Upper lobe of right lung (tissue), 1 donor: ENCODE measurements at places on chromosomes 12 and 14. TPM values are rescaled to one million over a fixed set of nuclear protein-coding genes. Genes with fewer than 3 reads are reported as not detected.

Gene BLOC1S1
- total RNA-seq: 129 TPM

DNA sequence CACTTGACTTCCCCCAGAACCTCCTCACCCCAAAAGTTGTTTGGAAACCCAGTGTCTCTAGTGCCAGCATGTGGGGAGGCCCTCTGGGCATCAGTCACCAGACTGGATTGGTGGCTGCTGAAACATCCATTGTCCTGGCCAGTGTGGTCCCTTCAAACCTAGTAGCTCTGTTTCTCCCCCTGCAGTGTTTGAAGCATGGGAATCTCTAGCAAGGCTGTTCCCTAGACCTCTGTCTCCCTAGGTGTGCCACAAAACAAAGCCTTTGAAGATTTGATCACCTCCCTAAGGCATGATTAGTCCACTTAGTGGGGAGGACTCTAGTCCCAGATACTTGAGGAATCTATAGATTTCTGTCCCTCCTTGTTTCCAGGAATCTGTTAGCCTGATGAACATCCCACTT lies 60.3 kb downstream of the ARF6 start:
- H3K4me1 ChIP-seq: no peaks in the 10 kb centered on the region
- no peak overlapping the region for H3K27ac ChIP-seq
- H3K27me3 ChIP-seq: no peaks in the 10 kb centered on the region
- H3K36me3 ChIP-seq: no peaks in the 10 kb centered on the region
- DNase-seq: no peak
- H3K4me3 ChIP-seq: no peak overlapping the region

DNA sequence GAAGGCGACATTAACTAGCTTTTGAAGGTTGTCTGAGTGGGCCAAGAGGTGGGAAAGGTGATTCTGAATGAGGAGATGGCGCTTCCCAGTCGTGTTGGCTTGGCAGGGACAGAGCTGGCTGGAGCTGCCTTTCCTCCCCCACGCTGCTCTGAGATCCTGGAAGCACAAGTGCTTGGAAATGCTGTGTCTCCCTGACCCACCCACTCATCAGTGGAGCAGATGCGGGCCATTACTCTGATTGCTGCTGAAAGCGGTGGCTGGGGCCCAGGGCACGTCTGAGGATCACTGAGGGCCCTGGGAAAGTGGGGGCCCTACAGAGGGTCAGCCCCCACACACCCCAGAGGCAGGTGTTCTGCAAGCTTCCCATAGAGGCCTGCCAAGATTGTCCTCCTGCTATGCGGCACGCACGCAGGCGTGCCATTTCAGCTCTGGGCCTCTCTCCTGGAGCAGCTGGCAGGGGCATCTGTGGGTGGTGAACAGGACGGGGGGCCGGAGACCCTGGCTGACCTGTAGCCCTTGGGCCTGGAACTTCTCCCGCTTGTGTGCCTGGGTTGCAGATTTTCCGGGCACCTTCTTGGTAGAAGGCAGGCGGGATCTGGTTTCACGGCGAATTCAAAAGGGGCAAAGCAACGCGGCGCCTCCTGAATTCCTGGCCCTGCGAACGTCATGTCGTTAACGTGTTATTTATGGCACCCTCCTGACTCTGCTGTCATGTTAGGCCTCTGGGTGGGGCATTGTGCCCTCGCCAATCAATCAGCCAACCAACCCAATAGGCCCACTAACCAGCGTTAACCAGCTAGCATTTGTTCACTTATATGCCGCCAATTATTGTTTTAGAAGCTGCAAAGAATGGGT lies 133.8 kb upstream of the TBX3 start:
- H3K4me3 ChIP-seq: no peak overlapping the region
- no peak for DNase-seq
- H3K4me1 ChIP-seq: peaks cover 6% of the 10 kb centered on the region
- H3K36me3 ChIP-seq: no peaks in the 10 kb centered on the region

Gene PDZRN4
- total RNA-seq: 0.75 TPM

Gene PZP
- 0.67 TPM for total RNA-seq

Gene ACOT4
- 4.5 TPM for total RNA-seq

Gene NGDN
- total RNA-seq: 32.3 TPM

Gene AVPR1A
- 1.7 TPM for total RNA-seq

DNA sequence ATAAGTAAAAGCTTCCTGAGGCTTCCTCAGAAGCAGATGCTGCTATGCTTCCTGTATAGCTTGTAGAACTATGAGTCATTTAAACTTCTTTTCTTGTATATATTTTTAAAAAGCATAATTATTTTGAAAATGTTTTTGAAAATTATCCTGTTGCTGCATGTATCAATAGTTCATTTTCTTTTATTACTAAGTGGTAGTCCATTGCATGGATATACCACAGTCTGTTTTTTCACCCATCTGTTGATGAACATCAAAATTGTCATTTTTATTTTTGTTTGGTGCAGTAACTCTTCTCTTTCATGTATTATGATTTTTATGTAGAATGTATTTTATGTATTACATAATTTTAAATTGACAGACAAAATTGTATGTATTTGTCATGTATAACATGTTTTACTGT lies 81.4 kb downstream of the TMTC3 start:
- no peak overlapping the region for H3K4me3 ChIP-seq
- no peak overlapping the region for H3K27ac ChIP-seq
- no peaks in the 10 kb centered on the region for H3K36me3 ChIP-seq
- no peaks in the 10 kb centered on the region for H3K4me1 ChIP-seq
- no peaks in the 10 kb centered on the region for H3K27me3 ChIP-seq
- DNase-seq: no peak

- H3K27me3 ChIP-seq: no peaks in the 10 kb centered on the region
- DNase-seq: no peak
- no peak overlapping the region for H3K4me3 ChIP-seq
- H3K36me3 ChIP-seq: no peaks in the 10 kb centered on the region
- H3K4me1 ChIP-seq: no peaks in the 10 kb centered on the region
Measured at GRCh38 chr14:20811986-20812975, 9.6 kb upstream of the RNASE1 start.

DNA sequence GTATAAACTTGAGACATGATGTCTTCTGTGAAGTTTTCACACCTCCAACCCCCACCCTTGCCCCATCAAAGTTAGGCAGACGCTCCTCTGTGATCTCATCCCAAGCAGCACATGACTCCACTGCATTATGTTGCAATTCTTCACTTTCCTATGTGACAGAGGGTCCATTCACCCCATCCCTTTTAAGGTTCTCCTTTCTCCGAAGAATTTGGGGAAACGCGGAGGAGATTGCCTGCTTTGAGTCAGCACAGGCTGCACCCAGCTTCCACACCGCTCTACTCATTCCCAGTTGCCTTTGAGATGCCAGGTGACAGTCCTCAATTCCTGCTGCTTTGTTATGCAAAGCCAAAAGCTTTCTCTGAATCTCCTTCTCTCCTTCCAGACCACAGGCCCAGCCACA lies 61.8 kb downstream of the PHLDA1 start:
- no peaks in the 10 kb centered on the region for H3K36me3 ChIP-seq
- H3K27me3 ChIP-seq: no peaks in the 10 kb centered on the region
- peaks cover 2% of the 10 kb centered on the region for H3K4me1 ChIP-seq
- no peak overlapping the region for H3K27ac ChIP-seq
- H3K4me3 ChIP-seq: no peak overlapping the region
- DNase-seq: no peak

Gene DBX2
- not detected for total RNA-seq

DNA sequence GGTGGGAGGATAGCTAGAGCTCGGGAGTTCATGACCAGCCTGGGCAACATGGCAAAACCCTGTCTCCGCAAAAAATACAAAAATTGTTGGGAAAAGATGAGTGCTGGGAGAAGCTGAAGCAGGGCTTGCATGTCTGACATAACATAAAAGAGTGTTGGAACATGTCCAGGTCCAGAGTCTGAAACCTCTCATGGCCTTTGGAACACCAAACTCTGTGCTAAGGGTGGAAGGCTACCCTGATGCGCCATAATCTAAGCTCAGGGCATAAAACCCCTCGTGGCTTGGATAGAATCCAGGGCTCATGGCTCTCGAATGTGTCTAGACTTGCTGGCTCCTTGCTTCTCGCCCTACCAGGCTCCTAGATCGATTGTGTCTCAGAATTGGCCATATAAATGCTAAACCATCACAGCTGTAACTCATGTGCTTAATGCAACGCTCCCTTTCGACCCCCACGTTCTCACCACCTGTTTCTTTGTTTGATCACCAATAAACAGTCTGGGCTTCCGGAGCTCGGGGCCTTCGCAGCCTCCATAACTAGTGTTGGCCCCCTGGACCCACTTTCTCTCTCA lies 6.7 kb upstream of the CLEC7A start:
- DNase-seq: no peak
- no peak overlapping the region for H3K4me3 ChIP-seq
- no peaks in the 10 kb centered on the region for H3K4me1 ChIP-seq
- no peaks in the 10 kb centered on the region for H3K36me3 ChIP-seq
- H3K27ac ChIP-seq: no peak overlapping the region
- H3K27me3 ChIP-seq: no peaks in the 10 kb centered on the region

Gene AGAP2
- total RNA-seq: 5.4 TPM

Gene RAPGEF3
- total RNA-seq: 69.6 TPM

DNA sequence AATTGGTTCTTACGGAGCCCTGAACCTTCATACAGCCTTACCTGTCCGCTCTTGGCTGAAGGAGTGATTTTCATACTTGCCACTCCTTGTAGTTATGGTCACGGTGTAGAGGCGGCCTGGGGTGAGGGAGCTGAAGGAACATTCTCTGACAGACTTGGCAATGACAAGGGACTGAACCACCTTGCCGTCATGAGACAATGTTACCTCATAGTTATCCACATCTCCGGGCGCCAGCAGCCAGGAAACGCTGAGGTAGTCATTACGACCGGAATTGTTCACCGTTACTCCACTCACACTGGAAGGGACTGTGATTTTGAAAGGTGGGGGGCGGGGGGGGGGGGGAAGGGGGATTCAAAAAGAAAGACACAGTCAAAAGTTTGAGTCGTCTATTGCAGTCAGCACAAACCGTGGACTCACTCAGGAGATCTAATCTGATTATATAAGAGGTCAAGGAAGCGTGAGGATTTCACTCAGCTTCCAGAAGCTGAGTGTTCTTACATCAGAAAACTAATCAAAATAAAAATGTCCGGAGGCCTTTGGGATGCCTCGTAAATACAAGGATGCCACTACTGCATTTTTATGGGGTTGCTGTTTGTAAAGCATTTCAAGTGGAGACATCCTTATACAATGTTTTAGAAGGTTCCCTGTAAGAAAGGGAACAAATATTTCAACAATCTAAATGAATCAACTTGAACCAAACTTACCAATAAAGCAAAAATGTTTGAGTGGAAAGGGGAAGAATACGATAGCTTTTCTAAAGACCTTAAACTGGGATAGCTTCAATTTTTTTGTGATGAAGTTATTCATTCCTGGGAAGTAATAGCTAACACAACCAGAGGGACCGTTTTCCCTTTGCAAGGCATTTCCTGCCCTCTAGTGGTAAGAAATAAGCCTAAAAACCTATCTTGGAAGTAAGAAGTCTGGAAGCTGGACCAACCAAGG lies 60.6 kb downstream of the PTPRB start:
- H3K4me1 ChIP-seq: no peaks in the 10 kb centered on the region
- no peak for DNase-seq
- H3K36me3 ChIP-seq: no peaks in the 10 kb centered on the region

- peak; percentile 66 for DNase-seq
- no peak overlapping the region for H3K27ac ChIP-seq
- peaks cover 5% of the 10 kb centered on the region for H3K27me3 ChIP-seq
- H3K4me1 ChIP-seq: no peaks in the 10 kb centered on the region
Measured at GRCh38 chr12:131452444-131452860, 258.4 kb upstream of the SFSWAP start.

GRCh38 chr12:131005161-131006035 lies 51.7 kb downstream of the ADGRD1 start:
- H3K4me1 ChIP-seq: peaks cover 9% of the 10 kb centered on the region
- no peaks in the 10 kb centered on the region for H3K27me3 ChIP-seq
- DNase-seq: no peak
- H3K27ac ChIP-seq: no peak overlapping the region
- no peak overlapping the region for H3K4me3 ChIP-seq

DNA sequence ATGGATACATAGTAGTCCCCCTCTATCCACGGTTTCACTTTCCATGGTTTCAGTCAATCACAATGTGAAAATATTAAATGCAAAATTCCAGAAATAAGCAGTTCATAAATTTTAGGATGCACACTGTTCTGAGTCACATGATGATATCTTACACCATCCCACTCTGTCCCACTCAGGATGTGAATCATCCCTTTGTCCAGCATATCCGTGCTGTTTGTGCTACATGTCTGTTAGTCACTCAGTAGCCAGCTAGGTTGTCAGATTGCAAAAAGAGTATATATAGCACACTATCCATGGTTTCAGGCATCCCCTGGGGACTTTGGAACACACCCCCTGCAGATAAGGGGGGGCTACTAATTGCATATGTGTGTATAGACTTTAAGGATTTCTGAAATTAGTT lies 8.1 kb upstream of the NAA30 start:
- no peaks in the 10 kb centered on the region for H3K4me1 ChIP-seq
- no peaks in the 10 kb centered on the region for H3K36me3 ChIP-seq
- H3K4me3 ChIP-seq: no peak overlapping the region
- no peak overlapping the region for H3K27ac ChIP-seq

GRCh38 chr12:46518169-46518568 lies 145.6 kb upstream of the SLC38A2 start:
- no peak for DNase-seq
- no peak overlapping the region for H3K4me3 ChIP-seq
- H3K36me3 ChIP-seq: no peaks in the 10 kb centered on the region
- no peak overlapping the region for H3K27ac ChIP-seq

Gene DEGS2
- 1.7 TPM for total RNA-seq

GRCh38 chr12:132593938-132594358 lies 16.4 kb downstream of the LRCOL1 start:
- H3K4me1 ChIP-seq: peaks cover 4% of the 10 kb centered on the region
- no peak overlapping the region for H3K4me3 ChIP-seq
- no peaks in the 10 kb centered on the region for H3K36me3 ChIP-seq
- DNase-seq: peak; percentile 92
- no peak overlapping the region for H3K27ac ChIP-seq

- no peaks in the 10 kb centered on the region for H3K27me3 ChIP-seq
- H3K27ac ChIP-seq: no peak overlapping the region
- no peak overlapping the region for H3K4me3 ChIP-seq
- H3K36me3 ChIP-seq: no peaks in the 10 kb centered on the region
- H3K4me1 ChIP-seq: peaks cover 24% of the 10 kb centered on the region
Measured at GRCh38 chr12:104180374-104180773, 35.2 kb upstream of the TXNRD1 start.

- H3K27me3 ChIP-seq: no peaks in the 10 kb centered on the region
- H3K36me3 ChIP-seq: no peaks in the 10 kb centered on the region
- no peaks in the 10 kb centered on the region for H3K4me1 ChIP-seq
- no peak for DNase-seq
- H3K27ac ChIP-seq: no peak overlapping the region
- H3K4me3 ChIP-seq: no peak overlapping the region
Measured at GRCh38 chr14:62665286-62665685, 380.0 kb downstream of the KCNH5 start.

DNA sequence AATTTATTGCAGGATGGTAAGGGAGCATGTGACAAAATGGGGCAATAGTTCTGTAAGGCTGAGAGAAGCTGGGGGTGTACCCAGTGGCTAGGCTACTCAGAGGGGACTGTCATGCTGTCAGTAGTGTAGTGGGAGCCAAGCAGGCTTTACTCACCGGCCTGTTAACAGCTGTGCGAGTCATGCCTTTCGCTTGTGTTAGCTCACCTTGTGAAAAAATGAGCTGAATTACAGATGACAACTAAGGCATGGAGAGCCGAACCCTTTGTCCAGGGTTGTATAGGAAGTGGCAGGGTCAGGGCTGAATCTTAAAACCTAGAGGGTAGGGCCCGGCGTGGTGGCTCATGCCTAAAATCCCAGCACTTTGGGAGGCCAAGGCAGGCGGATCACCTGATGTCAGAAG lies 37.9 kb downstream of the SH2B3 start:
- H3K4me1 ChIP-seq: peaks cover 94% of the 10 kb centered on the region
- peak overlapping the region; percentile 70 for H3K27ac ChIP-seq
- no peak for DNase-seq

Gene RTL1
- total RNA-seq: not detected

GRCh38 chr12:2879853-2880252 lies 2.8 kb downstream of the RHNO1 start:
- H3K4me3 ChIP-seq: no peak overlapping the region
- no peaks in the 10 kb centered on the region for H3K36me3 ChIP-seq
- H3K27ac ChIP-seq: no peak overlapping the region
- no peaks in the 10 kb centered on the region for H3K27me3 ChIP-seq
